ENCODE measurements at places on chromosomes 6 and 20.

- DNase-seq: no peak
Measured at GRCh38 chr20:44772636-44773035, 27.0 kb downstream of the KCNK15 start.

GRCh38 chr20:59033616-59034165 lies 1.6 kb upstream of the ATP5F1E start:
- no peak for DNase-seq

GRCh38 chr6:35557239-35557638 lies 44.5 kb upstream of the TULP1 start:
- no peak for DNase-seq

GRCh38 chr6:55524441-55524840 lies 54.6 kb downstream of the HMGCLL1 start:
- no peak for DNase-seq

DNA sequence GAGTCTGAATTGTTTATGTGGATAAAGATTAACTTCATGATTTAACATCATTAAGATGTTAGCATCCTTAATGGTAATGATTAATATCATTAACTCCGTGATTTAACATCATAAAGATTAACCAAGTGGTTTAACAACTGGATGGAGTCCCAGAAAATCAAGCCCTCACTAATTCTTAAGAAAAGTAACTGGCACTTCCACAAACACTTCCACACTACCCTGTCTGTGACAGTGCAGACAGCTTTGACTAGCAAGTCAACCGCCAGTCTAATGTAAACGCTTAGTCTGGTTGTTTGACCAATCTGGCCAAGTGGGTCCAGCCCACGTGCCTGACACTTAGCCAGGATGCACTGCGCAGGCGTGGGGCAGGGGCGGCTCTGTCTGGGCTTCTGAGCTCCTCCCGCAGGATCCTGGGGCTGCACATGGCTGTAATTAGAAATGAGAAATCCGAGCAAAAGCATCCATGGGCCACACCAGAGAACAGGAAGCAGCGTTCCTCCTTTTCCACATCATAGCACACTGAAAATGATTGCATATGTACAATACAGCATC lies 424.2 kb downstream of the FOXA2 start:
- no peak for DNase-seq

All from CD4-positive, alpha-beta T cell treated with Interferon gamma for 1 hour (primary cell).